ENCODE measurements at places on chromosomes 5 and 9.
A peak's percentile ranks its signal among the peaks of the same experiment; 100 is the strongest.

DNA sequence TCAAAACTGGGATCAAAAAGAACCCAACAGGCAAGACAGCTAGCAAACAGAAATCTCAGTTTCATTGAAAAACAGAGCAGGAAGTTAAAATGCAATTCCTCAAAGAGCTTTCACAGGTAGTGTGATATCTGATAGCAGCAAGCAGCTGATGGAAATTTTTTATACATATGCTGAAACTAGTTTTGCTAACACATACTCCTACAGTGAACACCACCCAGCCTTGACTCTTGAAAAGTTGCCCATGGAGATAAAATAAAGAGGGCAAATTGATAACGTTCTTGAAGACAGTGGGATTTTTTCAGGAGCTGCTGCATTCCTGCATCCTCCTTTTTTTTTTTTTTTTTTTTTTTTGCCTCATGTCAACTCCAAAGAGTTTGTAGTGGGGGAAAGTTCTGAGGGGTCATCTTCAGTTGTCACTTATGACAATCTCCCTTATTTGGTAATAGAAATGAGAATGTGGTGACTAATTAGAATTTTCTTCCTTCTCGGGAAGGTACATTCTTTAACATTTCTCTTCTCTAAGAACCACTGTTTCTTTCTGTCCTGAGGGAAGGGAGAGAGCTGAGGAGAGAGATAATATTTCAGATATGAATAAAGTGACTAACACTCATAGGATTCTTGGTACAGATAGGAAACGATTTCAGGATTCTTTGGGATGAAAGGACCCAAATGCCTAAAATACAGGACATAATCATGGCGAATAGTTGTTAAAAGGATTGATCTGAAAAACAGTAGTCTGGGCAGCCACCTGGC, 24.6 kb downstream of the SH3RF2 start:
- no peak for DNase-seq

DNA sequence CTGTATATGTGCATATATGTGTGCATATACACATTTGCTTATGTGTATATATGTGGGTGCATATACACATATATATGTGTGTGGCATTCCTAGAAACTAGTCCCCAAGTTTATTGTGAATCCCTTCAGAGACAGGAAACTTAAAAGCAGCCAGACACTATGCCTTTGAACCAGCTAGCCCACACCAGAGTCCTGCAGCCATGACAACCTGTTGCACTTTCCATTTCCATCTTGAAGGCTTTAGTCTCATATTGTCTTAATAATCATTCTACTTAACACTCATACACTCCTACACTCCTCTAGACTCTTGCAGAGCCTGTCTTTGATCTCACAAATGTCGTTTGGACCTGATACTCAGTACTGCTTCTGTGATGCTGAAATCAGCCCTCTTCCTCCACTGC, 34.8 kb upstream of the CDH6 start:
- no peak for DNase-seq

DNA sequence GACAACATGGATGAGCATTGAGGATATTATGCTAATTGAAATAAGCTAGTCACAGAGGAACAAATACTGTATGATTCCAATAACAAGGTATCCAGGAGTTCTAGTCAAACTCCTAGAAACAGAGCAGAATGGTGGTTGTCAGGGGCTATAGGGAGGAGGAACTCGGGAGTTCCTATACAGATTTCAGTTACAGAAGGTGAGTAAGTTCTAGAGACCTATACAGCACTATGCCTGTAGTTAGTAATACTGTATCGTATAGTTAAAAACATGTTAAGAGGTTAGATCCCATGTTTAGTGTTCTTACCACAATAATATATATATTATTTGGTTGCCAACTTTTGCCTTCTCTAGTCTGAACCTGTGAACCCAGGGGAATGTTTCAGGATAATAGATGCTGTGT, 7.9 kb upstream of the OXCT1 start:
- no peak for DNase-seq

- no peak for DNase-seq
Measured at GRCh38 chr9:4393806-4394523, 94.1 kb upstream of the GLIS3 start.

GRCh38 chr9:115210699-115211098, 92.7 kb upstream of the TNC start:
- no peak for DNase-seq

DNA sequence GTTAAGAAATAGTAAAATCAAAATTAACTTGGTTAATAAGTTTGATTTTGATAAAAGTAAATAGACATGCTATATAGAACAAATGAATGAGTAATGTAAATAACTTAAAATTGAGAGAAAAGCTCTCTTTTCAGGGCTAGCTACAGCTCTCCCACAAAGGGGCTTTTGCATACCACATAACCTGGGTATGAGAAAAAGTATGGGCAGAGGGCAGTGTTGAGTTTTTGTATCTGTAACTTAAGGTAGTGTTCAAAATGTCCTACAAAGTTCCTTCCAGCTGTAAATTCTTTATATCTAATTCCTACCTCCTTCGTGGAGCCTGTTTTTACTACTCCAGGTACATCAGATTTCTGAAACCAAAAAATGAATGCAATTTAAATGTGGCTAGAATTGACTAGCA, 18.9 kb upstream of the TTC33 start:
- DNase-seq = no peak

GRCh38 chr5:16539169-16539666, 73.6 kb upstream of the ZNF622 start:
- no peak for DNase-seq

GRCh38 chr9:123769719-123770118, 160.2 kb downstream of the DENND1A start:
- no peak for DNase-seq

DNA sequence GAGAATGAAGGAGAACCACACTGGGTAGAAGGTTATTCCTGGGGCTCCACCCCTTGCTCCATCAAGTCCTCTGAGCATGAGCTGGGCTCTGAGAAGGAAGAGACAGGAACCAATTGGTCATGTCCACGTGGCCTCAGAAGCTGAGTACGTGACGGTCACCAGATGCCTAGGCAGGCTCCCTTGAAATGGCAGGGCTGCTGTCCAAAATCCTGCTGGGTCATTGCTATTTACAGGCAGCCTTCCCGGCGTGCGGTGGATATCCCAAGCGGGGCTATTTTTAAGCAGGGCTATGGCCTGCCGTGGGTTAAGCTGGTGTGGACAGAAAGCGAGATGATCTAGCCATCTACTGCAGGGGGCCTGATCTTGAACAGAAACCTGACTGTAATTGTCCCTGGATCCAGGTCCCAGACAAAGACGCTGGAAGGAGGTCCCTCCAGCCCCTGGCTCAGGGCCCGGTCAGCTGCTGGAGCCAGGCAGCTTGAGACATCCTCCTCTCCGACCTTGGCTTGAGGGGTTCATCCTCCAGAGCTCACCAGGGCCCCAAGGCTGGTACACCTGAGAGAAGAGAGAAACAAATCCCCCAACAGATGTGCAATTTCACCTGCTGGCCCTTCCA, 550 bp upstream of the CKMT2 start:
- DNase-seq = no peak

DNA sequence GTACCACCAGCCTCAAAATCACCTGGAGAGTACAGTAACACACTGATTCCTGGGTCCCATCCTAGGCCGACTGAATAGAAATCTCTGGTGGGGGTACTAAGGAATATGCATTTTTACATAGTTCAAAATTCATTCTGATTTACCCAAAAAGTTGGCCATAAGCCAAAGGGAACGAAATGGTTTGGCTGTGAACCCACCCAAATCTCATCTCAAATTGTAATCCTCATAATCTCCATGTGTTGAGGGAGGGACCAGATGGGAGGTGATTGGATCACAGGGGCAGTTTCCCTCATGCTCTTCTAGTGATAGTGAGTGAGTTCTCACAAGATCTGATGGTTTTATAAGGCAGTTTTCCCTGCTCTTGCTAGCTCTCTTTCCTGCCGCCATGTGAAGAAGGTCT, 31.1 kb downstream of the MEGF9 start:
- DNase-seq = no peak

DNA sequence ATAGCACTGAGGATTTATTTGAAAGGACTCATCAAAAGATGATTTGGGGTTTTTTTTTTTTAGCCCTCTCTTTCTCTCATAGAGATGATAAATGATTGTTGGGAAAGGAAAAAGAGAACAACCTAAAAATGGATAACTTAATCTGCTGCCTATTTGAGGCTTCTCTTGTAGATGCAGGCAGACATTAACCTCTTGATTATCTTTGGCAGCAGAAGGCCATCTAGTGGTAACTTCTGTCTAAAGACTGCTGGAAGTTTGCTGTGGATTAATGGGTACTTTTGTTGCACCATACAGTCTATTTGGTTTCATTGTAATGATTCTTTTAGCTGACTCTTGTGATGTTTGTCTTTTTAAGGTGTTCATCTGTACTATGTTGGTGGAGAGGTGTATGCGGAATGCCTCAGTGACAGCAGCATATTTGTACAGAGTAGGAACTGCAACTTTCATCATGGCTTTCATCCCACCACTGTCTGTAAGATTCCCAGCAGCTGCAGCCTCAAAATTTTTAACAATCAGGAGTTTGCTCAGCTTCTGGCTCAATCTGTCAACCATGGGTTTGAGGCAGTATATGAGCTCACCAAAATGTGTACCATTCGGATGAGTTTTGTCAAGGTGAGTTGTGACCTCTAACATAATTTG, 18.8 kb downstream of the SMIM32 start:
- DNase-seq = peak; percentile 28

GRCh38 chr5:134552301-134552700, 26.8 kb downstream of the JADE2 start:
- DNase-seq = no peak

GRCh38 chr9:2691626-2692025, 25.7 kb upstream of the KCNV2 start:
- DNase-seq = no peak

DNA sequence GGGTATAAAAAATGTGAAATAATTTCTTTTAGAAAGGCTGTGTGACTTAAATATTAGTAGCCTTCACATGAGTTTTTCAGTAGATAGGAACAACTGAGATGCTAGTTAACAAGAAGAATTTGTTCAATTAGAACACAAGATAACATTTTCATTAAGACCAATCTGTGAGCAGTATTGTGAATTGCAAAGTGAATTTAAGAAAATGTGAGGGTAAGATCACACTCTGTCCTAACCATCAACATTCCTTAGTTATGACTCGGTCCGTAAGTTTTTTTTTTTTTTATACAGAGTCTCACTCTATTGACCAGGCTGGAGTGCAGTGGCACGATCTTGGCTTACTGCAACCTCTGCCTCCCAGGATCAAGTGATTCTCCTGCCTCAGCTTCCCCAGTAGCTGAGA, 180.2 kb upstream of the EGFLAM start:
- DNase-seq = no peak

DNA sequence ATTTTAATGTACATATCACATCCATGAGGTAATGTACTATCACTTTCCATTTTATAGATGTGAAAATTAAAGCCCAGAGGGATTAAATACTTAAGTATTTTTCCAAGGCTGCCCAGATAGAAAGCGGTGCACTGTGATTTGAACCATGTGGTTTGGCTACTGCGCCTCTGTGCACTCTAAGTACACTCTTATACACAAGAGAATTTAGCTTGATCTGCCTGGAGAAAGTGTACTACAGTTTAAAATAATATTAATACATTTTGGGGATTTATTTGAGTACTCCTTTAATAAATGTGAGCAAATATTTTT, 360.4 kb upstream of the ACTBL2 start:
- no peak for DNase-seq

GRCh38 chr9:97689401-97690180, 7.5 kb downstream of the XPA start:
- no peak for DNase-seq

GRCh38 chr9:114351932-114352331, 22.3 kb downstream of the ORM2 start:
- DNase-seq = no peak

DNA sequence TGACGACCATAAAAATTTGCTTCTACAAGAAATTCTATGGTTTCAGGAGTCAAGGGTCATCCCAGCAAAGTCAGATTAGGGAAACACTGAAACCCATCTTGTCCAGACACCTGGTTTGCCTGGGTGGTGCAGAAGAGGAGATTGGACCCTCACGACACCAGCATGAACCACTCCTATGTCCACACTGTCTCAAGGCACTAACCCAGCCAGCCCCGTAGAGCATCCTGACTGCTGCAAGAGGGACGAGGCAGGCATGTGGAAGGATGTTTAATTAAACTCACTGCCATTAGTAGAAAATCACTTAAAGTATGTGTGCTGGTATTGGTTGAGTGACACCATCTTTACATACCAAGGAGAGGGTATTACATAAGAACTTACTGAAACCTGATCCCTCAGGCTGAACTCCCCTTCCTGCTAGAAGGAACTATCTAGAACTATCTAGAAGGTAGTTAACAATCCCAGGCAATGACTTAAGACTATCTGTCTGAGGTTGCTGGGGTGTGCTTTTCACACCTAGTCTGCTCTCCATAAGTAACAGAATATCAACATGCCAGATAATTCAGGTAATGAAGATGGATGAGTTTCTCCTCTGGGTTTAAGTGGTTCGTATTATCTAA, 93.6 kb downstream of the SEMA6A start:
- DNase-seq = no peak

DNA sequence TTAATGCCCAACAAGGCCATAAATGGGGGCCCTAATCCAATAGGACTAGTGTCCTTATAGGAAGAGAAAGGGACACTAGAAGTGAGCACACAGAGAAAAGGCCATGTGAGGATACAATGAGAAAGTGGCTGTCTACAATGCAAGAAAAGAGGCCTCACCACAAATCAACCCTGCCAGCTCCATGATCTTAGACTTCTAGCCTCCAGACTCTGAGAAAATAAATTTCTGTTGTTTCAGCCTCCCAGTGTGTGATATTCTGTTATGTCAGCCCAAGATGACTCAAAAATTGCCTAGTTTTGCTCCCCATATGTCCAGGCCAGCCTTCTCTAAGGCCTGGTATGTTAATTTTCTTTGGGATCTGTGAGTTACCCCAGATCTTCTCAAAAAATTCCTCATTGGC, 32.3 kb upstream of the HTR4 start:
- no peak for DNase-seq

- DNase-seq = no peak
Measured at GRCh38 chr5:154865466-154866184, 7.2 kb downstream of the CNOT8 start.

DNA sequence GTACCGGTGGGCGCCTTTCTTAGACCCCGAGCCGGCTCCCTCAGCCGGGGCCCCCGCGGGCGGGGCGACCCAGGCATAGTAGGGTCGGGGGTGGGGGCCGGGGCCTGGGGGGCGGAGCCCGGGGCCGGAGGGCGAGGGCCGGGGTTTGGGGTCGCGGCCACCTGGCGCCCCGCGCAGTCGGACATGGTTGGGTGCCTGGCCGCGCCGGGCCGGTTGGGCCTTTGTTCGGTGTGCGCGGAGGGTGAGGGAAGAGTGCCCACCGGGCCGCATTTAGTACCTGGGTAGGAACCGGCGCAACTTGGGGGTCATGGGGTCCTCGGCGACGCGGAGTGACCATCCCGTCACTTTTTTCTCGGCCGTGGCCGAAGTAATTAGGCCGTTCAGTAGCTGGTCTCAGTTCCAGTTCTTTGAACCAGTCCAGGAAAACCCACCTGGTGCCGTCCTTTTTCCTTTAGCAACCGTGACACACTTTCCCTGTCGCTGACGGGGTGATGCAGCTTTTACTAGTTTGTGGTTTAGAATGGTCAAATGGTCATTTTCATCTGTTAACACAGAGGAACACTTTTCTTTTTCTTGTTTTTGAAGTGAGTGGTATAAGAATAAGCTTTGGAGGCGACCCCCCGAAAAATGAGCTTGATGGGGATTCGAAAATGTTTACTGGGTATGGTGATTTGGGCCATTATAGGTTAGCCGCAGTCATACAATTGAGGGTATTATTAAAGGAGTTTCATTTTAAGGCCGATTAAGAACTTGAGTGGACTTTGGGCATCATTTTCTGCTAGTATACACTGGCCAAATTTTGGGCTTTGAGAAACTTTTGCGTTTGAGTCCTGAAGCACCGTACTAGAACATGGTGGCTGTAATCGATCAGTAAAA, 589 bp downstream of the CKS2 start:
- no peak for DNase-seq
